GM19239 (cell line): ENCODE measurements at places on chromosomes 7 and 10.

GRCh38 chr7:24108906-24109376 is 175.0 kb upstream of the NPY start:
- peak; percentile 12 for DNase-seq

- DNase-seq: no peak
Measured at GRCh38 chr10:123458933-123459332, 207.2 kb upstream of the GPR26 start.

- DNase-seq: no peak
Measured at GRCh38 chr10:16700331-16700730, 116.9 kb downstream of the RSU1 start.

DNA sequence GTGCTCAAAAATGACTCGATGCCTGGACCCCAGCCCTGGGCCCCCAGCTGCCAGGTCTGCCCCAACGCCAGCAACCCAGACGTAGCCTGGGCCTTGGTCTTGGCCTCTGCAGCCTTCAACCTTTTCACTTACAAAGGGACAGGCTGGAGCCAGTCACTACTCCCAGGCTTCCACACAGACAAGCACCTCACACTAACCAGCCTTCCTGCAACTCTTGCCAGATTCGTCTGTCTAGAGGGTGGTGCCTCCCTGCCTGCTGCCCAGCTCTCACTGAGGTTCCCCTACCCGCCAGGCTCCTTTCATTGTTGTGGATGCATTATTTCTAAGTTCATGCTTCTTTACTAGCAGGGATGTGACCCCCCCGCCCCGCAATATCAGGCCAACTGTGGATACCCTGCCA is 56.3 kb downstream of the NUDCD3 start:
- no peak for DNase-seq

DNA sequence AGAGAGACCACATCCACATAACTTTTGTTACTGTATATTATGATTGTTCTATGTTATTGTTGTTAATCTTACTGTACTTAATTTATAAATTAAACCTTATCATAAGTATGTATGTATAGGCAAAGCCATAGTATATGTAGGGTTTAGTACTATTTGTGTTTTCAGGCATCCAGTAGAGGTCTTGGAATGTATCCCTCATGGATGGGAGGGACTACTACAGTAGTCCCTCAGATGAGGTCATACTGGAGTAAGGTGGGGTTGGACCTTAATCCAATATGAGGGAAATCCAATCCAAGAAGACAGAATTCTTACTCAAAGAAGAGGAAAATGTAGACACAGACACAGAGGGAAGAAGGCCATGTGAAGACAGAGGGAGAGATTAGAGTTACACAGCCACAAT is 34.1 kb upstream of the MALRD1 start:
- no peak for DNase-seq

- no peak for DNase-seq
Measured at GRCh38 chr7:78803501-78804127, 649.9 kb downstream of the MAGI2 start.

DNA sequence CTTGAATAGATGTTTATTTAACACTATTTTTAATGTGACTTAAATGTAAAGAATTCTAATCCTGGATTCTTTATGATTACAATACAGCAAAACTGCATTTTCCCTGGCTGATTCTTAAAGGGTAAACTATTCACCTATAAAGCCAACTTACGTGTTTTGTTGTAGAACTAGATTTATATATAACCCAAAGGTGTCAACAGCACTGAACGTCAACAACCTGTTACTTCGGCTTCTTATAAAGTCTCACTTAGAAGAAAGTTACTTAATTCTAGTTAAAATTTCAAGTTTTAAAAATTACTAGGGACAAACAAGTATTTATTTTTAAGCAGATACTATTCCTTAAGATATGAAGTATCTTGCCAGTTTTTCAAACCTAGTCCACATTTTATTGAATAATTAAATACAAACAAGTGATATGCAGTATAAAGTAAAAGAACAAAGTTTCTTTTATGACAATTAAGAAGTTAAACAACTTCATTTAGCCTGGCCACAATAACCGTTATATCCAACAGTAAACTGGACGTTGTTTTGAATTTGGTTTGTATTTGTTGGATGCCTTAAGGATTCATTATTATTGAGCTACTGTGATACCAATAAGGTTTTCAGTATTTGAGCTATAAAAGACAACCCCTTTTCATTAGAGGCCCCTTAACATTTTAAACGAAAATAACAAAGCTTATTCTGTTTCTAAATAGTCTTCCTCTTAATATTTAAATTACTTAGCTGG is 83.1 kb downstream of the SNX10 start:
- no peak for DNase-seq

GRCh38 chr10:123936426-123936825 is 44.8 kb upstream of the CPXM2 start:
- DNase-seq: no peak

GRCh38 chr10:12077580-12078180 is 8.9 kb downstream of the DHTKD1 start:
- DNase-seq: peak; percentile 22

GRCh38 chr10:100819424-100819823 is 74.0 kb downstream of the PAX2 start:
- DNase-seq: no peak

DNA sequence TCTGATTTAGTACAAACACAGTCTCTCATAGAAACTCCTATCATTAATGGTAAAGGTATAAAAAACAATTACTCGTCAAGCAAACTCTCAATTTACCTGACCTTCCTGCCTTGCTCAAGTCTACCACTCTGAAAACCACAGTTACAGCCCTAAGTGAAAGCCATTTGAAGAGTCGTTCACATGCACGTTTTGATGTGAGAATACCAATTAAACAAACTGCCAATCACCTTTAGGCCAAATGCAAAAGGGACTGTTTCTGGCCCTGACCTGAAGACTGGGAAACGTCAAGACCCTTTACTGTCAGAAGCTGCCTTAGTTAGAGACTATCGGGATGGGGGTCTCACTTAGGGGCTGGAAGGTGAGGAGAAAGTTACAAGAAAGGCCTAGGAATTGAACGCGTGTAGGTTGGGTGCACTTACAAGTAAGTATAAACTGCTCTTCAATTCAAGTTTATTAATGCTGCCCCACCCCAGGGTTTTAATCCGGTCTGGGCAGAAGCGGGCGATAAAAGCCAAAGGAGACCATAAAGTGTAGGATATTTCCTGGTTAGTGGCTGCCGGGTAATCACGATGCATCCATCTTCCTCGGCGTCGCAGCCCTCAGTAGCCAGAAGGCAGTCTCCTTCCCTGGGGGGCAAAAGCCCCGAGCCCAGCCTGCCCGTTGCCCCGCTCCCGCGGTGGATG is 935 bp downstream of the TM9SF3 start:
- no peak for DNase-seq

DNA sequence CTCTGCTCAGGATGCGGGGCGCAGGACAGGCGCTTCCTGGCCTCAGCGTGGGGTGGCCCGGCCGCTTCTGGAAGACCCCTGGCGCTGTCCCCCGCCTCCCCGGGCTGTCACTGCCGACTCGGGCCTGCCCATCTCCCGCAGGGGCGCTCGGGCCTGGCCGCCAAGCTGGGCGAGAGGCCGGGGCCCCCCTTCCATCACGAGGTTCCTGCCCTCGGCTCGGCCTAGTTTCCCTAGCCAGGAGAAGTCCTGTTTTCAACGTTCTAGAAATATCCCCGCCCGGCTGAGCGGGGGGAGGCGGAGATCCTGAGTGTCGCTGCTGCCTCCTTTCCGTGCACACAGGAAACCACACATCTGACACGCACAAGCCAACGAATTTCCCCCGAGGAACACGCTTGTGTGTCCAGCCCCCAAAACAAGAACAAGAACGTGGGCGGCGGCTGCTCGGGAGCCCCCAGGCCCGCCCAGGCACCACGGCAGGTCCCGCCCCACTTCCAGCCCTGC is 33.7 kb downstream of the AP5Z1 start:
- DNase-seq: no peak

GRCh38 chr10:84599254-84599653 is 270.9 kb downstream of the CCSER2 start:
- no peak for DNase-seq

- DNase-seq: no peak
Measured at GRCh38 chr10:49242604-49243003, 54.4 kb upstream of the TMEM273 start.
